ENCODE measurements at places on chromosomes 11 and 22. TPM values are rescaled to one million over a fixed set of nuclear protein-coding genes. Genes with fewer than 3 reads are reported as not detected.

Gene BAIAP2L2
- 63.7 TPM for total RNA-seq

Gene VPREB1
- total RNA-seq, result not detected

Gene LRRC74B
- 0.31 TPM for total RNA-seq

Gene CRYBB3
- total RNA-seq, result 2.9 TPM

Gene GGT1
- 10.9 TPM for total RNA-seq

All from mucosa of descending colon (tissue), 3 donors.